ENCODE measurements at places on chromosomes 16 and 17. TPM values are rescaled to one million over a fixed set of nuclear protein-coding genes. Genes with fewer than 3 reads are reported as not detected.

The ADORA2B gene
- 15.8 TPM for total RNA-seq

The DPEP2 gene
- not detected for total RNA-seq

The NTN1 gene
- 0.42 TPM for total RNA-seq

The USP22 gene
- 130 TPM for total RNA-seq

The TBC1D3I gene
- total RNA-seq: 0.23 TPM

The TOB1 gene
- 81.4 TPM for total RNA-seq

The CHD3 gene
- total RNA-seq: 67.9 TPM

The ZNRF1 gene
- 16.9 TPM for total RNA-seq

The C16orf96 gene
- total RNA-seq: not detected

The TMEM238L gene
- total RNA-seq: not detected

The ANKRD40CL gene
- total RNA-seq: not detected

The TBX2 gene
- 5.9 TPM for total RNA-seq

The ALOXE3 gene
- 8.8 TPM for total RNA-seq

The CNGB1 gene
- 0.07 TPM for total RNA-seq

The ZFPM1 gene
- total RNA-seq: 5.6 TPM

The LAT gene
- total RNA-seq: 4.4 TPM

The EPN3 gene
- 0.23 TPM for total RNA-seq

The FBXL16 gene
- total RNA-seq: 3.1 TPM

The RCVRN gene
- not detected for total RNA-seq

The NXPH3 gene
- total RNA-seq: 0.37 TPM

The OR2C1 gene
- total RNA-seq: not detected

The COL1A1 gene
- total RNA-seq: 7.9 TPM

The TMC5 gene
- 6.4 TPM for total RNA-seq

The ODAD4 gene
- 1.4 TPM for total RNA-seq

The NRN1L gene
- not detected for total RNA-seq

The LRRC36 gene
- total RNA-seq: not detected

The FOXF1 gene
- total RNA-seq: not detected

The TIMP2 gene
- 167 TPM for total RNA-seq

The KLHL10 gene
- 0.08 TPM for total RNA-seq

The HEATR9 gene
- total RNA-seq: not detected

The HOXB1 gene
- not detected for total RNA-seq

Measured in A549 treated with RU486 at 1 μM for 4 hours (cell line).